Eye (tissue), 1 donor: ENCODE measurements at places on chromosomes 7 and 10.

DNA sequence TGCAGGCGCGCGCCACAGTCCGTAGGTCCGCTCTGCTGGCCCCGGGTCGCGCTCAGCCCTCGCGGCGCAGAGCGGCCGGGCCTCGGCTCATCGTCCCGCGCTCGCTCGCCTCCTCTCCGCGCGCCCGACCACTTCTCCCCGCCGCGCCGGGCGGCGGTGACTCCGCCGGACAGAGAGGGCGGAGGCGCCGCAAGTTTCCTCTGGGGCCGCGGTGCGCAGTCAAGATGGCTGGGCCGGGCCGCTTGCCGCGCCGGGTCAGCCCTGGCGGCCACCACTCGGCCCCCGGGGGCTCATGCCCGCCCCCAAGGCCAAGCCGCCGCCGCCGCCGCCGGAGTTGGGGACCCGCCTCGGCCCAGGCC, 441 bp downstream of the FZD8 start:
- peak; percentile 70 for DNase-seq

GRCh38 chr7:63114371-63114985, 884.2 kb upstream of the ZNF722 start:
- no peak for DNase-seq

DNA sequence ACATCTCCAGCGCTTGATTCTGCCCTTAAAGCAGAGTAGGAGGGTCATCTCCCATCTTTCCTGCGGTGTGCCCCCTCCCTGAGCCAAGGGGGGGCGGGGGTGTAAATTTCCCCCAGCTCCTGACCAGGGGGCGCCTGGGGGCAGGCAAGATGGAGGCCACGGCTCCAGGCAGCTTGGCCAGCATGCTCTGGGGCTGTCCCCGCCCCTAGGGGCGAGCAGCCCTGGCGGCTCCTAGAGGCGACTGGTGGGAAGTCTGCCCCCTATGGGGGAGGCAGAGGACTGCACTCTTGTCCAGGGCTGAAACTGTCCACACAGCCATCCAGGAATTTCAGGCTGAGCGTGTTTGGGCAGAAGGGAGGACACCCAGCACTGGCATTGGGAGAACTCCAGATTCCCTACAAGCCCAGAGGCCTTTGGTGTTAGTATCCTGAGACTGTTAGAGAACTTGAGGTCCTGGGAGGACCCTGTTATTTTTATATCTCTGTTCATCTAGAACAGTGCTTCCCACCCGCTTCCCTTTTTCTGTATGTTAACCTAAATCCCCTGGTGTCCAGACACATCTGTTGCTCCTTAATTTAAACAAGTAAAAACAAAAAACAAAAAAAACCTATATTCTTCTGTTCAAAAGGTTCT, 4.6 kb downstream of the STRA8 start:
- DNase-seq = no peak

DNA sequence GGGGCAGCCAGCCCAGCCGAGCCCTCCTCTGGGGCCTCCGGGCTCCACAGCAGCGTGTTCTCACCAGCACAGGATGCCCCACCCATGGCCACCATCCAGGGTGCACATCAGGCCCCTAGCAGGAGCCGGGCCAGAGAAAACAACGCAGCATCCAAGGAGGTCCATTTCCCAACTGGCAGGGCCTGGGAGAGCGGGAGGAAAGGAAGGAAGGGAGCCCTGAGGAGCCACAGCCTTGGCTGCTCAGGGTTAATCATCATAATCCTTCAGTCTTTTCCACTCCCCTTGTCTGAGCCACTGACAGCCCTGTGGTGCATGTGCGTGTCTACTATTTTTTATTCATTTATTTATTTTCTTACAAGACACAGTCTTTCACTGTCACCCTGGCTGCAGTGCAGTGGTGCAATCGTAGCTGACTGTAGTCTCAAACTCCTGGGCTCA, 3.6 kb downstream of the PLAC9 start:
- peak; percentile 74 for DNase-seq

DNA sequence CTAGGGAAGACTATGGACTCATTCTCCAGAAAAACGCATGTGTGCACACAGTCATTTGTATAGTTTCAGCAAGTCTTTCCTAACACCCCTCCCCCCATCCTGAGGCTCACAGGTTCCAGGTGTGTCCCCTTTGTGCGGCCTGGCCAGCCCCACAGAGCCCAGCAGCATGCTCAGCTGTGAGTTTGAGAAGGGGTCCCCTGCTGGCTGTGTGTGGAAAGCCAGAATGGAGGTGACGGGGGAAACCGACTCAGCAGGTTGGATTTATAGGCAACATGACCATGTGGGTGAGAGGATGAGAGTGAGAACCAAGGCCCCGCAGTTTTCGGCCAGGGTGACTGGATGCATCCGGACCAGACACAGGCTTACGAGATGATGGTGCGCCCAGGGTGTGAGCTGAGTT, 9.9 kb downstream of the PTPRE start:
- DNase-seq = no peak

- no peak for DNase-seq
Measured at GRCh38 chr10:70774810-70775678, 10.1 kb downstream of the TBATA start.

- peak; percentile 63 for DNase-seq
Measured at GRCh38 chr10:110556969-110557601, 10.4 kb upstream of the SMC3 start.

DNA sequence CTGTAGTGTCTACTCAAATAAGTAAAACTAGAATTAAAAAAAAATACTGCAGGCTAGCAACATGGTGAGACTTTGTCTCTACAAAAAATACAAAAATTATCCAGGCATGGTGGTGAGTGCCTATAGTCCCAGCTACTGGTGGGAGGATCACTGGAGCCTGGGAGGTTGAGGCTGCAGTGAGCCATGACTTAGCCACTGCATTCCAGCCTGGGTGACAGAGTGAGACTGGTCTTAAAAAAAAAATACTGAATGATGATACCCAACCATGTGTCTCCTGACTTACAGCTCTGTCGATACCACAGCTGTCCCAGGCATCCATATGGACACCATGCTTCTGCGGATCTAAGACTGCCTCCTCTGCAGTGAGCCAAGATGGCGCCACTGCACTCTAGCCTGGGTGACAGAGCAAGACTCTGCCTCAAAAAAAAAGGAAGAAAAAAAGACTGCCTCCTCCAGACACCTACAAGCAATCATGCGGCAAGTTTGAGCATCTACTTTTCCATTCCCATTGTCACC, 7.9 kb upstream of the FRAT1 start:
- DNase-seq = no peak

DNA sequence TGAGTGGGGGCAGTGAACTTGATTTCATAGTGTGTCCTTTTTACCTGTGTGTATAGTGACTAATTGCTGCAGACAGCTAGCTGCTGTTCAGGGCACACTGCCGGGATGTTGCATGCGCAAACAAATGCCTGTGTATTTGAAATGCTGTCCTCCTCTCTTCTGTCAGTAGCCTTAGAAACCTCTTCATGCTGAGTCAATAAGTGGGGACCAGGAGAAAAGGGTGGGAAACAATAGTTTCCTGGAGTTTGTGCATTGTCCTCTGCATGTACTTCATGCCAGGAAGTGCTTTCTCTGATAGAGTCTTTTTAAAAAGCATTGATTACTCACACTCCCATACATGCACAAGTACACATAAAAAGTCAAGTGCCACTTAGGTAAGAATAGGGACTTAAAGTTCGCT, 1183.7 kb upstream of the CELF2 start:
- DNase-seq = no peak

DNA sequence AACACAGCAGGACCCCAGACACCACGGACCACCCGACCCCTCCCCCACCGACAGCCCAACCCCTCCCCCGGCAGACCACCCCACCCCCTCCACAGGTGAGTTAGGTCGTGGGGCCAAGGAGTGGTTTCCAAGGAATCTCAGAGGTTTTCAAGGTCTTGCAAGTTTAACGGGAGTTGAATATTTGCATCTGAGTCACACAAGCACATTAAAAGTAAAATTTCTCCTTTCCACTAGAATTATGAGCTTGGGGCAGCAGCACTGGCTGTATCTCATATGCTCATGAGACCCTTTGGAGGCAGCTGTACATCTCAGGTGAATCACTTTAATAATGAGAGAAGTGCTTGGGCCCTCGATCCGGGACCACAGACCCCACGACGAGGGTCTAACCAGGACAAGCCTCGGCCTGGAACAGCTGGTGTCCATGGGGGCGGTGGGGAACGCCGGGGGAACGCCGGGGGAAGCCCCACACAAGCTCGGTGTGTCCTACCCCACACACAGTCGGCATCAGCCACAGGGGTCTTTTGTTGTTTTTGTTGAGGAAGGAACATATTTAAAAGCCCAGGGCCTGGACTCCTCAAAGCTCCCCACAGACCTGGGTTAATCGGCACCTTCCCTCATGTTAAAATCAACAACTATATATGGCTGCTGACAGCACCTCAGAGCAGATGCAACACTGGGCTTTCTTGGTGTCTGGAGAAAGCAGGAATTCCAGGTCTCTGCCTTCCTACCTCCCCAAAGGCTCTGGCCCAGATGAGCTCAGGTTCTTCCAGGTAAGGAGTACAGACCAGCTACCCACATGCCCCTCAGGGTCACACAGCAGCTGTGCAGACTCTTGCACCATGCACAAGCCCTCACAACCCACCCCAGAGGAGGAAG, 130.3 kb downstream of the DIP2C start:
- DNase-seq = no peak

GRCh38 chr7:36957620-36958019, 233.3 kb upstream of the AOAH start:
- DNase-seq = no peak

GRCh38 chr10:121352231-121352855, 245.9 kb downstream of the FGFR2 start:
- peak; percentile 75 for DNase-seq

DNA sequence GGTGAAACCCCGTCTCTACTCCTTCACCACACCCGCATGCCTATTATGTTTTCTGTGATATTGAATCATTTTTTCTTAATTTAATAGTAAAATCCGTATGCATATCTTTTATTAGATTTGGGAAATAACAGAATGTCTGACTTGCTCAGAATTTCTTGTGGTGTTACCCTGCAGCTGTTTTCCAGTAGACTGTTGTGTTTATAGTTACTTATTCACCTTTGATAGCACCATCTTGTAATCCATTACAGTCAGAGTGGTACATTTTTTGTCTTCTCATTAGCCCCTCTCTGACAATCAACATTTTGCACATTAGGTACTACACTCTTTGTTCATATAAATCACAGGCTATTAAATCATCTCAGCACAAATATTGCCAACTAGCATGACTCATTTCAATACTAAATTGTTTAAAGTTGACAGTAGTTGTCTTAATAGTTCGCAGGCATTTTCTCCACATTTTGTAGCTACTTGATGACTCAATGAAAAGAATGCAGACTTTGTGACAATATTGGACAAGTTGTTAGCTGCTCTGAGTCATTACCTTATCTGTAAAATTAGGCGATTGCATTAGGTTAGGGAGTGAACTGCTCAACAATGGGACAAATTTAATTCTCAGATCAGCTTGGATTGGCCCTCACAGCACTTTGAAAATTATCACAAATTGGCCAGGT, 17.8 kb upstream of the SLC16A12 start:
- DNase-seq = no peak

GRCh38 chr10:27035163-27035562, 65.1 kb downstream of the ANKRD26 start:
- no peak for DNase-seq

- no peak for DNase-seq
Measured at GRCh38 chr7:52639126-52639525, 396.3 kb upstream of the POM121L12 start.

- DNase-seq = no peak
Measured at GRCh38 chr10:70690589-70690988, 18.3 kb downstream of the ADAMTS14 start.

DNA sequence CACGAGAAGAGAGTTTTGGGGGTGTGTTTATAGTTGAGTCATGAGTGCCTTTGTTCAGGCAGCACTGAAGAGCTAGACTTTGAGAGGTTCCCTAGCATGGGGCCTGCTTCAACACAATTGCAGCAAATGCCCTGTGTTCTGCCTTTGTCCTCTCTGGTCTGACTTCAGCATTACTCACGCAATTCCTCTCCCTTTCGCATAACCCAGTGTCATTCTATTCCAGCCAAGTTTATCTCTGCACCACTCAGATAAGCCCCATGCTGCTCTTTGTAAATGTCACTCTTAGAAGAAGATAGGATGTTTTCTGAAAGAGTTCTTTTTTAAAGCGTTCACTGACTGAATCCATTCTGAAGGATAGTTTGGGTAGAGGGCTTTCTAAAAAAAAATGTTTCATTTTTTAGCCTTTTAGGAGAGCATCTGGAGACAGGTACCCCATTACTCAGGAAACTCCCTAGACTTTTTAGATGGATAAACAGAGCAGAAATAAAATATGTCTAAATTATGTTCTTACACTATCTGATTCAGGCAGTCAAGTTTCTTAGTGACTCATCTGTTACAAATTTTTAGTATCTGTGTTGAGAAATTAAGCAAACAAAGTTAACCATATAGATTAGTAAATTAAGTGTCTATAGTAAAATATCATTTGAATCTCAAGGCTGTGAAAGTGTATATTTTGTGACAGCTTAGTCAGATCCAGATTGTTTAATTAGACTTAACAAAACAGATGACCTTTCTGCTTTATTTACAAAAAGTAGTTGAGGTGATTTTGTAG, 318.5 kb downstream of the GPR158 start:
- peak; percentile 50 for DNase-seq

- DNase-seq = peak; percentile 92
Measured at GRCh38 chr10:31774299-31774900, 154.2 kb downstream of the ARHGAP12 start.

DNA sequence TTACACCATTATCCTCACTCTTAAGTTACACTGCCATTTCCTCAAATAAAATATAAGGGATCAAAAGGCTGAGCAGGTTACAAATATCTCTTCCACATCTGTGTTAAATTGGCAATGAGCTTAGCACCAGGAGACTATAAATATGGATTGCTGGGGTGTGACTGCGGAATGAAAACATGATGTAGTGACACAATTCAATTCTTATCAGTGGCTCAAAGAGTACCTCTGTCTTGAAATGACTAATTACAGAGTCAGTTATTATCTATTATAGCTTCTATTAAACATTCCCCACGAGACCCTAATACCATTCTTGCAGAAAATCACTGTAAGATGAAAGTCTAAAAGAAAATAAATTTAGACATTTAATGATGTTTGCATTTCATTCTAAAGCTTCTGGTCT, 67.1 kb downstream of the RELN start:
- DNase-seq = no peak
